SK-N-SH (cell line): ENCODE measurements at places on chromosomes 3 and 15.

DNA sequence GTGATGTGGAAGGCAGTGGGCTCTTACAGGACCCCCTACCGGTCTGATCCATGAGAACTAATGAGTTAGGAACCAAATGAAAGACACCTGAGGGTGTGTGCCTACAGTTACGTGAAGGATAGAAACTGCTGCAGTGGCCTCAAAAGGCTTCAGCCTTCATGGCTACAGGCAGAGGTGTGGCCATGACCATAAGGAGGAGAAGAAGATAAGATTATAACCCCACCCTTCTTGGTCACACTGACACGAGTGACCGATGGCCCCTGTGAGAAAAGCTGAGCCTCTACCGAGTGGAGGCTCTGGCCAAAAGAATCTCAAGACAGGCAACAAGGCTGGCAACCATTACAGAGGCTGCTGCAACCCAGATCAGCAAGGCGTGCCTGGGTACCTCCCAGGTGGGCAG is 6.3 kb downstream of the RFT1 start:
- DNase-seq: no peak
- no peak overlapping the region for H3K27ac ChIP-seq
- no peaks in the 10 kb centered on the region for H3K27me3 ChIP-seq
- H3K4me3 ChIP-seq: no peak overlapping the region
- no peaks in the 10 kb centered on the region for H3K4me1 ChIP-seq

DNA sequence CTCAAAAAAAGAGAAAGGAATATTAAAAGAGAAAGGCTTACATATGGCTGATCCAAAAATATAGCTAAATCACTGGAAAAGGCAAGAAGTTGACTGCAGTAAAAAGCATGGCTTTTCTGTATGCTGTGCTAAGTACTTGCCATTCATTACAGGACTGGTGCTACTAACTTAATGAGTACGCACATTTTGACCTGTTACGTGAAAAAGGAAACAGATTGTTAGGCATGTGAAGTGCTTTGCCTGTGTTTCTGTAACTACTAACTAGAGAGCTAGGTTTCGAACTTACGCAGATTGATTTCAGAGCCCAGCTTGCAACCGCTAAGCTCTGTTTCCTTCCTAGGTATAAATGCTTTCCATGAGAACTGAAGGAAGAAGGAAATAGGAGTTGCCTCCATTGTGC is 2.8 kb downstream of the TRNT1 start:
- H3K4me1 ChIP-seq: peaks cover 8% of the 10 kb centered on the region
- H3K4me3 ChIP-seq: no peak overlapping the region
- H3K27me3 ChIP-seq: no peaks in the 10 kb centered on the region
- H3K36me3 ChIP-seq: peaks cover 29% of the 10 kb centered on the region
- no peak overlapping the region for H3K27ac ChIP-seq

- no peak overlapping the region for H3K27ac ChIP-seq
- no peak for DNase-seq
- H3K36me3 ChIP-seq: no peaks in the 10 kb centered on the region
- H3K4me1 ChIP-seq: no peaks in the 10 kb centered on the region
Measured at GRCh38 chr3:138374573-138375134, 26.3 kb downstream of the MRAS start.

- no peak overlapping the region for H3K4me3 ChIP-seq
- no peak for DNase-seq
- no peaks in the 10 kb centered on the region for H3K27me3 ChIP-seq
- 0 out of 2 replicates have a peak, but pooled peaks cover 5% of the 10 kb centered on the region for H3K4me1 ChIP-seq
Measured at GRCh38 chr15:99118258-99118632, 13.4 kb downstream of the SYNM start.

DNA sequence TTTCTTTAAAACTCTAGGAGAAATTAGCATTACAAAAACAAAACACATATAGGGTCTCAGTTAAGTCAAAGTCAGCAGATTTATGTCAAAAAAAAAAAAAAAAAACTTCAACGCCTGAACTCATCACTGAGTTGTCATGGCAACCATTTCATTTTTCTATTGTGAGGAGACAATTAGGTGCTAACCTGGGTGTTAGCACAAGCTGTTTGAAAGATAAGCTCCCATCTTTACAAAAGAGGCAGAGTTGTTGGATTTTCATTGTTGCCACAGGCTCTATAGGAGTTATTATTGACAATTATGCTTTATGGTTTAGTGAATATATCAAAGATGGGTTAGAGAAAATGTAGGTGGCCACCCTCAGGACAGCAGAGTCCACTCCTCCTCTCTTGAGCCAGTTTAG is 806.9 kb downstream of the GRM7 start:
- no peak overlapping the region for H3K4me3 ChIP-seq
- H3K27me3 ChIP-seq: no peaks in the 10 kb centered on the region
- no peaks in the 10 kb centered on the region; the same call in 1 of the 2 replicates for H3K4me1 ChIP-seq
- no peak overlapping the region for H3K27ac ChIP-seq
- no peaks in the 10 kb centered on the region for H3K36me3 ChIP-seq

- DNase-seq: no peak
- peaks cover 2% of the 10 kb centered on the region; the same call in 1 of the 2 replicates for H3K4me1 ChIP-seq
- H3K36me3 ChIP-seq: no peaks in the 10 kb centered on the region
- H3K4me3 ChIP-seq: no peak overlapping the region
- H3K27me3 ChIP-seq: no peaks in the 10 kb centered on the region
Measured at GRCh38 chr15:39884351-39884750, 35.7 kb downstream of the GPR176 start.

DNA sequence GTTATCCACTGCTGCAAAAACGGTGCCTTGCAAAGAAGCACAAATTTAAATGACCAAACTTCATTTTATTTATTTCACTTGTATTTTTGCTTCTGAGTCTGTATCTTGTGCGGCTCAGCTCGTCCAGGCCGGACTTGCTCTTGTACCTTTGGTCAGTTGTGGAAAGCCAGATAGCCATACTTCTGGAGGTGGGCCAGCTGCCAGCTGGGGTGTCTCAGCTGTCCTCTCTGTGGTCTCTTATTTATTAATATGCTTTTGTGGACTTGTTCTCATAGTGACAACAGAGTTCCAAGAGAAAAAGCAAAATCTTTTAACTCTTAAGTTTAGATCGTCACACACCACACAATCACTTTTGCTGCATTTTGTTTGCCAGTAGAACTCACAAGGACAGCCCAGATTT is 87.7 kb downstream of the IL1RAP start:
- DNase-seq: no peak
- H3K4me3 ChIP-seq: no peak overlapping the region
- no peaks in the 10 kb centered on the region; the same call in 1 of the 2 replicates for H3K36me3 ChIP-seq
- H3K27ac ChIP-seq: no peak overlapping the region
- H3K27me3 ChIP-seq: no peaks in the 10 kb centered on the region

DNA sequence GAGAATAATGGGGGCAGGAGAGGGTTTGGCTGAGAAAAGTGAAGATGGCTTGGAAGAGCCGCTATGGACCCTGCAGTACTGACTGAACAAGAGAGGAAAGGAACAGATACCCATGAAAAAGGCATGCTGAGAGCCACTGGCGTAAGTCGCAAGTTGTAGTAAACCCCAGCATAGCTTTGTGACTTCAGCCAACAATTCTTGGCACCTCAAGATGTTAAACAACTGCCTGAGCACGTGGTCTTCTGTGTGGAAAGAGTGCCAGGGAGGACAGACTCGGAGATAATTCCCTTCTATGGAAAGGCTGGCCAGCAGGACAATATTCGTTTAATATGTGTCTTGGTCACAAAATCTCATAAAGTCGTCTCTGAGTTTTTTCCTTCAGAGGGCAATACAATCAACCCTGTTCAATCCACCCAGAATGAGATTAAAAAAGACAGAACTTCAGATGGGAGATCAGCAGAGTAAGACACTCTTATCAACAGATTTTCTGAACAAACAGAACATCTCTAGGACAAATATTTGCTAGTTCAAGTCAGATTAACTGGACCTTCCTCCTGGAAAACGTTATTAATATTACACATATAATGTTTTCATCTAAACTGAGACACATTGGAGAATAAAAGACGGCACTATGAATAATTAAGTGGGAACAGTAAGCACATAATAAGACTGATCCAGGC is 49.2 kb downstream of the NEK10 start:
- no peak overlapping the region for H3K4me3 ChIP-seq
- no peaks in the 10 kb centered on the region for H3K4me1 ChIP-seq
- DNase-seq: no peak
- H3K27ac ChIP-seq: no peak overlapping the region
